Spleen (tissue), 13 donors: ENCODE measurements at places on chromosomes 7 and 10. TPM values are rescaled to one million over a fixed set of nuclear protein-coding genes. Genes with fewer than 3 reads are reported as not detected.

GRCh38 chr10:127386606-127387327 lies 162.3 kb upstream of the NPS start:
- no peak overlapping the region for H3K4me3 ChIP-seq
- no peaks in the 10 kb centered on the region for H3K27me3 ChIP-seq
- no peak overlapping the region for H3K27ac ChIP-seq
- H3K4me1 ChIP-seq: no peaks in the 10 kb centered on the region
- DNase-seq: no peak

DNA sequence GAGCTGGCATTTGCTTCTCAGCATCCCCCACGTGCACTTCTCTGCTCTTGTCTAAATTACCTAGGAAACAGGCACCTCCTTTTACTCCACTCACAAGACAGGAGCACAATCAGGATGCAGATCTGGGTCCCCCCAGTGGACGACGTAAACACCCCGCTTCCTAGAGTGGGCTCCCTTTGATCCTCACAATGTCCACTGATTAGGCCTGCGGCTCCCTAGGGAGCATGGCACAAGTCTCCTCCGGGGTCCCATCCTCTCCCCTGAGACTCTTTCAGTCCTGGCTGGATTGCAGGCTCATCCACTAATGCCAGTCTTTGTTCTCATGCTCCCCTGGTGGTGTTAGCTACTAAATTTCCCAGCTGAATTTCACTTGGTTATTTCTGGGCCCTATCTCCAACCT lies 98.3 kb downstream of the GLI3 start:
- no peak overlapping the region for H3K4me3 ChIP-seq
- H3K4me1 ChIP-seq: no peaks in the 10 kb centered on the region
- H3K36me3 ChIP-seq: no peaks in the 10 kb centered on the region

GRCh38 chr7:151109094-151110048 lies 23.1 kb downstream of the AGAP3 start:
- H3K4me1 ChIP-seq: peaks cover 32% of the 10 kb centered on the region
- H3K27me3 ChIP-seq: no peaks in the 10 kb centered on the region
- DNase-seq: no peak
- H3K27ac ChIP-seq: no peak overlapping the region
- no peak overlapping the region for H3K4me3 ChIP-seq
- H3K36me3 ChIP-seq: no peaks in the 10 kb centered on the region

- H3K4me3 ChIP-seq: no peak overlapping the region
- H3K36me3 ChIP-seq: no peaks in the 10 kb centered on the region
- H3K4me1 ChIP-seq: no peaks in the 10 kb centered on the region
Measured at GRCh38 chr7:130595986-130596385, 72.6 kb downstream of the COPG2 start.

ZNF425 gene
- 1.1 TPM for total RNA-seq

DNA sequence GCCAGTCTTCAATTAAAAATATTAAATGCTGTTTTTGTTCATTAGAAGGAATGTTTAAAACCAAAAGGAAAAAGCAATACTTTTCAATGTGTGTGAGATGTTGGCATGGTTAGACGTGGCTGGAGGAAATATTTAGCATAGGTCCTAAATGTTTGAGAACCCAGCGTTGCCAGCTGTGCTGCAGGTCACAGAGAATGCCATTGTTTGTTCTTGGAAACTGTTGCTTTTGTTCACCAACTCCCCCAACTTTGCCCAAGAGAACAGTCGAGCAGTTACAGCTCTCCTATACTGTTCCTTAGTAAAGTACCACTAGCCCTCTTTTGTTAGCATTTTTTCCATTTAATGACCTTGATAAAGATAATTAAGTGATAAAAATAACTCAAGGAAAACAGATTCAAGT lies 44.5 kb upstream of the ELMO1 start:
- no peaks in the 10 kb centered on the region for H3K36me3 ChIP-seq
- no peaks in the 10 kb centered on the region for H3K4me1 ChIP-seq
- H3K4me3 ChIP-seq: no peak overlapping the region
- H3K27ac ChIP-seq: no peak overlapping the region
- no peaks in the 10 kb centered on the region for H3K27me3 ChIP-seq

MBLAC1 gene
- total RNA-seq: 2.9 TPM

DNA sequence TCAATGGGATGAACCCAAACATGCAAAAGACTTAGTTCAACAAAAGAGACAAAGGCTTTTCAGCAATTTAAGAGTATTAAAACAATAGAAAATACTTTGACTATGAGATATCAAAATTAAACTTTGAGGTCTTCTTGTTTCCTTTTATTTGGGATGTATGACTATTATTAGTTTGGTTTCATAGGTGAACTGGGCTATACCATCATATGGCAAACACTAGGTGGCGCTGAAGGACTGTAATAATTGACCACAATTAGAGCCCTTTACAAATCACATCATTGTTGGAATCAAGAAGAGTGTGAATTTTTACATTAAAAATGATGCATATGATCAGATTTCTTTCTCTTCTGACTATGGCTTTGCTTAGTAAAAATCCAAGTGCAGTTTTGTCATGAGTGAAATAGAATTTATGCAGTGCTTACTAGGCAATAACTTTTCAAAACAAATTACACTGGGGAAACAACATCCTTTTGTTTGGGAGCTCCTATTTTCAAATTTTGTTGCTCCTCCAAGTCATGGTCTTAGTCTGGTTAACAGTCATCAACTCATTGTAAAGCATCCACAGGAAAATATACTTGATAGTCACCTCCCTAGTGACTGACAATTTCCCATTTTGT lies 14.7 kb upstream of the NXPH1 start:
- DNase-seq: no peak
- no peaks in the 10 kb centered on the region for H3K36me3 ChIP-seq
- no peak overlapping the region for H3K4me3 ChIP-seq
- H3K27ac ChIP-seq: no peak overlapping the region
- H3K27me3 ChIP-seq: no peaks in the 10 kb centered on the region

- no peaks in the 10 kb centered on the region for H3K4me1 ChIP-seq
- no peak overlapping the region for H3K4me3 ChIP-seq
- H3K27ac ChIP-seq: no peak overlapping the region
- DNase-seq: no peak
- H3K27me3 ChIP-seq: no peaks in the 10 kb centered on the region
Measured at GRCh38 chr7:95723583-95724180, 48.7 kb upstream of the DYNC1I1 start.

SFTPA2 gene
- total RNA-seq: not detected

DNA sequence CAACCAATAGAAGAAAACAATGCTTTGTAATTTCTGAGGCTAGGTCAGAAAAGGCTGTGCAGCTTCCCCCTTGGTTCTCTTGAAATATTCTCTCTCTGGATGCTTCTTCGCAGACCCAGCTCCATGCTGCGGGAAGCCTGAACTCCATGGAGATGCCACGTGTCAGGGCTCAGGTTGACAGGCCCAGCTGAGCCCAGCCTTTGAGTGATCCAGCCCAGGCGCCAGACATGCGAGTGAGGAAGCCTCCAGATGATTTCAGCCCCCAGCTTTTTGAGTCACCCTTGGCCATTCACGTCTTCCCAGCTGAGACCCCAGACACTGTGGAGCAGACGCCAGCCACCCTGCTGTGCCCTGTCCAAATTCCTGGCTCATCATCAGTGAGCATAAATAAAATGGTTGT lies 378.4 kb upstream of the NRP1 start:
- H3K27ac ChIP-seq: no peak overlapping the region
- no peak for DNase-seq
- H3K4me3 ChIP-seq: no peak overlapping the region

NPC1L1 gene
- not detected for total RNA-seq

RASSF4 gene
- 73.7 TPM for total RNA-seq

MAT1A gene
- not detected for total RNA-seq

- H3K4me3 ChIP-seq: no peak overlapping the region
- H3K36me3 ChIP-seq: no peaks in the 10 kb centered on the region
- no peaks in the 10 kb centered on the region for H3K27me3 ChIP-seq
- no peak overlapping the region for H3K27ac ChIP-seq
- no peak for DNase-seq
- no peaks in the 10 kb centered on the region for H3K4me1 ChIP-seq
Measured at GRCh38 chr7:88140947-88141346, 78.9 kb downstream of the SRI start.

TMEM176A gene
- total RNA-seq: 57.1 TPM

- no peaks in the 10 kb centered on the region for H3K36me3 ChIP-seq
- DNase-seq: peak; percentile 56
- H3K4me1 ChIP-seq: peaks cover 7% of the 10 kb centered on the region
- peaks cover 9% of the 10 kb centered on the region for H3K27me3 ChIP-seq
- H3K4me3 ChIP-seq: no peak overlapping the region
Measured at GRCh38 chr10:78211561-78212051, 177.9 kb downstream of the RPS24 start.

DNA sequence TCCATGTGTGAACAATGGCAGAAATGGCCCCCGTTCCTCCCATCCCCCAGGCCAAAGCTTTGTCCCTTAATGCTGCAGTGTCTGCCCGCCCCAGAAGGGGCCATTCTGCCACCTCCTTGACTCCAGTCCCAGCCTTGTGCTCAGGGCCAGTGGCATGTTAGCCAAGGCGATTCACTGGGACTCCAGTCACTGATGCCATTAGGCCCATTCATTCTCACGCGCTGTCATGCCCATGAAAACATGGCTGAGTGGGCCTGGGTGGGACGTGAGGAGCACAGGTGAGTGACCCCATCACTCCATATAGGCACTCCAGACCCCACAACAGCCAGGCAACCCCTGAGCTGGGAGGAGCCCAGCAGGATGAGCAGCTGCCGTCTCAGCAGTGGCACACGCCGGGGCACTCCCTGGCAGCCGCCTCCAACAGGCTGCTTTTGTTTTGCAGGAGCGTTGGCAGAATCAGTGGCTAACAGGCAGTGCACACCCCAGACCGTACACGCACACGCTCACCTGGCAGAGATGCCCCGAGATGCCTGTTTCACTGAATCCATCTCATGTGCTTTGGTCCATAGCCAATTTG lies 79.5 kb downstream of the TCERG1L start:
- H3K4me1 ChIP-seq: peaks cover 7% of the 10 kb centered on the region
- H3K4me3 ChIP-seq: no peak overlapping the region
- no peak overlapping the region for H3K27ac ChIP-seq
- H3K36me3 ChIP-seq: no peaks in the 10 kb centered on the region
- DNase-seq: peak; percentile 56
- no peaks in the 10 kb centered on the region for H3K27me3 ChIP-seq

TNRC18 gene
- total RNA-seq: 65.4 TPM

ABCB4 gene
- total RNA-seq: 19.5 TPM

TRAPPC14 gene
- total RNA-seq: 55.5 TPM

DNA sequence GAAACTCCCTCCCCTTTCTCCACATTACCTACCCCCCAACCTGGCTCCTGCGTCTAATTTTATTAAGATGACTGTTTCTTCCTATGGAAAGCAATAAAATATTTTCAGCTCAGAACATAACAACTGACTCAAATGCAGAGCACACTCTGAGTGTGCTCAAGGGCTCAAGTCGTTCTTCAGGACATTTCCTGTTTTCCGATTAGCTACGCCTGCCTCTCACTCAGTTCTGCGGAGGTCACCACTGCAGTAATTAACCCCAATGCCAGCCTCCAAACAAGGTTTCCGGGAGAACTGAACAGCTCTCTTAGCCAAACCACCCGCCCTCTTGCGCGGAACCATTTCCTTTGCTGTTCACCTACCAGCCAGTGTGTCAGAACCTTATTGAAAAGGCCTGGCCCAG lies 19.3 kb downstream of the MYOF start:
- no peak overlapping the region for H3K4me3 ChIP-seq
- H3K4me1 ChIP-seq: peaks cover 15% of the 10 kb centered on the region
- no peaks in the 10 kb centered on the region for H3K27me3 ChIP-seq
- DNase-seq: no peak
- H3K36me3 ChIP-seq: no peaks in the 10 kb centered on the region

GRCh38 chr7:132672200-132672990 lies 96.1 kb upstream of the PLXNA4 start:
- no peak overlapping the region for H3K27ac ChIP-seq
- H3K4me3 ChIP-seq: no peak overlapping the region
- H3K27me3 ChIP-seq: no peaks in the 10 kb centered on the region
- no peak for DNase-seq
- no peaks in the 10 kb centered on the region for H3K36me3 ChIP-seq

LRRC18 gene
- not detected for total RNA-seq

- peaks cover 19% of the 10 kb centered on the region for H3K36me3 ChIP-seq
- no peaks in the 10 kb centered on the region for H3K27me3 ChIP-seq
- H3K4me3 ChIP-seq: no peak overlapping the region
- no peak overlapping the region for H3K27ac ChIP-seq
- no peak for DNase-seq
Measured at GRCh38 chr10:74988832-74989561, 122.5 kb upstream of the SAMD8 start.
